ENCODE measurements at places on chromosomes 16 and 17.

DNA sequence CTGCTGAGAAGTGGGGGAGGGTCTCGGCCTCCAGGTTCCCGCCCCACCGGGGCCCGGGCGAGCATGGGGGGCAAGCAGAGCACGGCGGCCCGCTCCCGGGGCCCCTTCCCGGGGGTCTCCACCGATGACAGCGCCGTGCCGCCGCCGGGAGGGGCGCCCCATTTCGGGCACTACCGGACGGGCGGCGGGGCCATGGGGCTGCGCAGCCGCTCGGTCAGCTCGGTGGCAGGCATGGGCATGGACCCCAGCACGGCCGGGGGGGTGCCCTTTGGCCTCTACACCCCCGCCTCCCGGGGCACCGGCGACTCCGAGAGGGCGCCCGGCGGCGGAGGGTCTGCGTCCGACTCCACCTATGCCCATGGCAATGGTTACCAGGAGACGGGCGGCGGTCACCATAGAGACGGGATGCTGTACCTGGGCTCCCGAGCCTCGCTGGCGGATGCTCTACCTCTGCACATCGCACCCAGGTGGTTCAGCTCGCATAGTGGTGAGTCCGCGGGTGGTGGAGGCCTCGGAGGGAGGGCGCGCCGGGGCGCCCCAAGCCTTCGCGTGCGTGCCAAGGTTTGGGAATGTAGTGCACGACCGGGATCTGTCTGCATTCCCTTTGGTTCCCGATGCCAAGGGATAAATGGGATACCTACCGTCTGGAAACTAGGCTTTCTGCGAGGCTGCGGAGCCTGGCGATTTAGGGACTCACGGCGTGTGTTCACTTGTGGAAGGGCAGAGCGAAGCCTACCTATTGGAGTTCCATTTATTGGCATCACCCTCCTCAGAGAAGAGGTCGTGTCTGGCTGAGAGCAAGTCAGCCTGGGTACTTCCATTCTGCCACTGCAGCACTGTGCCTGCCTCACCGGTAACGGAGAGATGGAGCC lies 1.0 kb downstream of the ZNRF1 start:
- peak; percentile 60 for DNase-seq

DNA sequence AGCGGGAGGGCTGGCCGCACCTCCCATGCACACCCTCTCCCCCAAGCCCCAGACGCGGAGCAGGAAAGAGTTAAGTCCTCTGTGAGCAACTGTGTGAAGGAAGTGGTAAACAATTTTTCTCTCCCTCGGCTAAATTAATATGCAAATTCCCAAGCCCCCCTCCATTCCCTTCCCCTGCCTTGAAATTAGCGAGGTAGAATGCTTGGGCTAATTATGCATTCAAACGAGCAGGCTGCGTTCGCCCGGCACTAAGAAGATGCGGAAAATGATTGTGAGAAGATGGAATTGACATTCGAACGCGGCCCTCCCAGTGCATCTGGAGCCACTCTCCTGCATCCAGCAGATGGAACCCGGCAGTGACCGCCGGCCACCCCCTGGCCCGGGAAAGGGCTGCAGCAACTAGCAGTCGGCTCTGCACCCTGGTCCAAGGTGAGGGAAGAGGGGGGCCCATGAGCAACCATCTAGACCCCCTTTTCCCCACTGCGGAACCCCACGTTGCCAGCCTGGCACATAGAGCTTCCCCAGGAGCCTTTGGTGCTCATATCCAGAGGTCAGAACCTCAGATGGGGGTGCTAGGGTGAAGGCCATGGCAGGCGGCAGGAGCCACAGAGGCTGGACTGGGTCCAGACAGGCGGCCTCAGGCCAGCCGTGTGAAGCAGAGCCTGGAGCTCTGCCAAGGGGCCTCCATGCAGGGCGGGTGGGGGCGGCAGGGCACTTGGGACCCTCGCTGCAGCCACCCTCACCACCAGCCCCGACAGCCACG lies 49.1 kb upstream of the ACSF3 start:
- DNase-seq, result no peak

DNA sequence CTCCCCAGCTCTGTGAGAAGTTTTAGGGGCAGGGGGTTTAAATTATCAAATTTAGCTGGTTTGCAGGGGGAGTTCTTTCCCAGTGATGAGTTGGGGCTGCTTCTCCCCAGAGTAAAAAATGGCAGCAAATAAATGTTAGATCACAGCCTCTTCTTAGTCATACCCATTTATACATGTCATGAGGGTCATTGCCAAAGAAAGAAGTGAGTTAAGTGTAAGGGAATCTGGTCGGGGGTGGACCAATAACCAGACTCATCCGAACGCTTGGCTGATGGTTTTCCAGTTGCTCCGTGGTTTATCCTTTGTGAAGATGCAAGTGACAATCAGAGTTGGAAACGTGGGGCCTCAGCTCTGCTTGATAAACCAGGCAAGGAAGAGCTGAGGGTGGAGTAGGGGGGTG lies 87.1 kb downstream of the PLXDC1 start:
- DNase-seq, result peak; percentile 54

DNA sequence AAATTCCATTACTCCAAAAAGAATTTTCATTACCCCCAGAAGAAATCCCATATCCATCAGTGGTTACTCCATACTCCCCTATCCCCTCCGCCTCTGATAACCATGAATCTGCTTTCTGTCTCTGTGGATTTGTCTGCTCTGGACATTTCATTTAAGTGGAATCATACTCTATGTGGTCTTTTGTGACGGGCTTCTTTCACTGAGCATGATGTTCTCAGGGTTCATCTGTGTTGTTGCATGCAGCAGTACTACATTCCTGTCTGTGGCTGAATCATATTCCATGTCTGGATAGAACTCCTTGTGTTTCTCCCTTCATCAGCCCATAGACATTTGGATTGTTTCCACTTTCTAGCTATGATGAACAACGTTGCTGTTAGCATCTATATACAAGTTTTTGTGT lies 59.5 kb upstream of the IRX3 start:
- peak; percentile 2 for DNase-seq

DNA sequence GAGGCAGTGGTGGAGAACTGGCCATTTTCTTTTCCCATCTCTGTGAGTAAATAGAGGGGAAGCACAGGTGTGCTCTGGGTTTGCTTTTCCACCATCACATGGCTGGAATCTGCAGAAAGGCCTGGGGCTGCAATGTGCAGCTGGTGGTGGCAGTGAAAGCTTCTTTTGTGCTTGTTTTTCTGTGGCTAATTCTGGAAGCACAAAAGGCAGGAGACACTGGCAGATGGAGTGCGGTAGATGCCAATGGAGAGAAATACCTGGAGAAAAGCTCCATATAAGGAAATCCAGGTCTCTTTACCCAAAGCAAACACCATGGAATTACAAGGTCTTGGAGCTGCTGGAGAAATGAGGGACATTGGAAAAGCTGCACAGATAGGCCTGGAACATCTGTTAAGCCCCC lies 146.9 kb downstream of the HAPSTR1 start:
- no peak for DNase-seq

GRCh38 chr16:57476546-57477410 lies 9.5 kb downstream of the DOK4 start:
- DNase-seq, result no peak

DNA sequence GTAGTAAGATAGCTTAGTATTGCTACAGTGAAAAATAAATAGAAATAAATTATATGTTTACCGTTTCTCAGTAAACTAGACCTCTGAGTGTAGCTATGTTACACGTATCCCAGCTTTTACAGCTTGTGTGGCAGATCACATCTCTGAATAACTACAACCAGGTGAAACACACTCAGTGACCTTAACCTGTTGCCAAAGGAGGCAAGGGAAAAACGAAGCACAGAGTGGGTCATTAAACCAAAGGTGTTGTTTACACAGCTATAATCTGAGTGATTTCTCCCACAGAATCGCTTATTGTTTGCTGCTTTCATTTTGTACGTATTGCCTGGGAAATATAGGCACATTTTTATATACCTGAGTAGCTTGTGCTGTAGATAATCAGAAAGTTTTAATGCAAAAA lies 688.2 kb upstream of the KIF2B start:
- DNase-seq, result no peak

DNA sequence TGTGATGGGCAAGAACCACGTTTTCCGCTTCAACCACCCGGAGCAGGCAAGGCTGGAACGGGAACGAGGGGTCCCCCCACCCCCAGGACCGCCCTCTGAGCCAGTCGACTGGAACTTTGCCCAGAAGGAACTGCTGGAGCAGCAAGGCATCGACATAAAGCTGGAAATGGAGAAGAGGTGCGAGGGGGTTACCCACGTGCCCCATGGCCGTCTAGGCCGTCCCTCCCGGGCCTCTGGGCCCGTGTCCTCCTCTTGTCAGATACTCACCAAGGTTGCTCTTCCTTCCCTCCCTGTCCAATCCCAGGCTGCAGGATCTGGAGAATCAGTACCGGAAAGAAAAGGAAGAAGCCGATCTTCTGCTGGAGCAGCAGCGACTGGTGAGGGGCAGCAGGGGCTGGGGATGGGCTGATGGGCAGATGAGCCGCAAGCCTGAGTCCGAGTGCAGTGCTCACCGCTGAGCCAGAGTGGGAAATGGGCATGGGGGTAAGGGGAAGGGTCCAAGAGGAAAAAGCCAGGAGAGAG lies 14.7 kb downstream of the SLC52A1 start:
- no peak for DNase-seq

DNA sequence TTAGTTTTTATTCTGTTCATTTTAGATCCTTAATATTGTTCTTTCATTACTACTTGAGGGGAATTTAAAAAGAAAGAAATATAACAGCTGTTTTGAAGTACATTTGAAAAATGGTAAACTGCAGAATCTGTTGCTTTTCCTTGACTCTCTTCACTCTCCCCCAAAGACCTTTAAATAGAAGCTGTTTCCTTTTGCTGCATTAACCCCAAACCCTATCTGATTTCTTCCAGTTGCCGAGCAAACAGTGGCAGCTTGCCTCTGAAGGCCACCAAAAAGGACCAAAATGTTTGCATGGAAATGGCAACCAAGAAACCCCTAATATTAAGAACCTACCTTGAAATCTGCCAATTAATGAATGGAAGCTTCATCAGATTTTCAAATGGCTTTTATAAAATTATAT lies 37.1 kb downstream of the PRKCA start:
- no peak for DNase-seq

DNA sequence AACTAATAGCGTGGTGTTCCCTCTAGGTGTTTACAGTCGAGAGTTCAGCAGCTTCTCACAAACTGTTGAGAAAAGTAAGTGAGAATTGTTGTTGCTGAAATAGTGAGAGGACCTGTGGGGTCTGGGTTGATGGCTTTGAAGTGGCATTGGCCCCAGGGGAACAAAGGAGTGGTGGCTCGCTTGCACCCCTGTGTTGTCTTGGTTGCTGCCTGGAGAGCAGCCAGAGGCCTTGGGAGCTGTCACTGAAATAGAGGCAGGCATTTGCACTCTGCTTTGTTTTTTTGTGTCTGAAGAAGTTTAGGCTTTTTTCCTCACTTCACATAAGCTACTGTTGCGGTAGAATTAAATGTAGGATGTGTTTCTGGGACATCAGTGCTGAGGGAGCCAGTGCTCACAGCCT lies 36.8 kb downstream of the PRMT7 start:
- no peak for DNase-seq

GRCh38 chr16:62913333-62913732 lies 877.1 kb upstream of the CDH8 start:
- DNase-seq, result no peak

DNA sequence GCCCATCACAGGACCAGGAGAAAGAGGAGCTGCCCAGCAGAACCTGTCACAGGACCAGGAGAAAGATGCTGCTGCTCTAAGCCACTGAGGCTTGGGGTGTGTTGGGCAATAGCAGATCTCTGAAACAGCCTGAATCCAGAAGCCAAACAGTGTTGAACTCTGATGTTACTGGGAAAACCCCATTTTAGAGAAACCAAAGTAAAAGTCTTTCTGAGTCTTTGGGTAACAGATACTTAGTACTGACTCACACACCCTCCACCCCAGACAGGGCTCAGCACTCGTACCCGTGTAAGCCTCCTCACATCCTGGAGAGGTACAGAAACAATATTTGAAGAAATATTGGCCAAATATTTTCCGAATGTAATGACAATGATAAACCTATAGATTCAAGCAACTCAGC lies 82.8 kb upstream of the GNG13 start:
- no peak for DNase-seq

DNA sequence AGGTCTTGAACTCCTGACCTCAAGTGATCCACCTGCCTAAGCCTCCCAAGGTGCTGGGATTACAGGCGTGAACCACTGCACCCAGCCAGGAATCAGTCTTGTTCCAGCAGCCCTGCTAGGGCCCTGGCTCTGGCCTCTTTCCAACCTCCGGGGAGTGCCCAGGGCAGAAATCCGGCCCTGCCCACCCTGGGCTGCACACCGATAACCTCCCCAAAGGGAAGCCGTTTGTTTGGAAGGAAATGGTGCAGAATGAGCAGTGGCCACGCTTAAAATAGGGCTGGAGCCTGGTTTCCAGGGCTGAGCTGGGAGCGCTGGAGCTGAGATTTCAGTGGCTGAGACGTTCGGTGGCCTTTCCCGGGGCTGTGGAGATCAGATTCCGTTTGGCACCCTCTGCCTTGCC lies 17.8 kb upstream of the EMP2 start:
- no peak for DNase-seq

DNA sequence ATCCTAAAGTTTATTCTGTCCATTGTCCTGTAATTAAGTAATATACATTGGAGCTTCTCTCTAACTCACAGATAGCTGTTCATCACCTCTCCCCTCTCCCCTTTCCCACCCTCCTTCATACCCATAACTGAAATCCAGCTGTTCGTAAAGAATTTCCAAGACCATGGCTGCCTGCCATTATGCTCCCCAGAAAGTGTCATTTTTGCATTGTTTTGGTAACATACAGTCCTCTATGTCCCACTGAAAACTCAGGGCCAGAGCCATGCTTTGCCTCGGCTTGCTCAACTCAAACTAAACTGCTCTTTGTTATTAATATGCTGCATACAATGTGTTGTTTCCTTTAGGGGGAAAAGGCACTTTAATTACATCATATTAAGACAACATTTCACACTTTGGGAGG lies 132.0 kb downstream of the MRTFB start:
- no peak for DNase-seq

GRCh38 chr17:80261159-80261894 lies 675 bp downstream of the RNF213 start:
- peak; percentile 43 for DNase-seq

DNA sequence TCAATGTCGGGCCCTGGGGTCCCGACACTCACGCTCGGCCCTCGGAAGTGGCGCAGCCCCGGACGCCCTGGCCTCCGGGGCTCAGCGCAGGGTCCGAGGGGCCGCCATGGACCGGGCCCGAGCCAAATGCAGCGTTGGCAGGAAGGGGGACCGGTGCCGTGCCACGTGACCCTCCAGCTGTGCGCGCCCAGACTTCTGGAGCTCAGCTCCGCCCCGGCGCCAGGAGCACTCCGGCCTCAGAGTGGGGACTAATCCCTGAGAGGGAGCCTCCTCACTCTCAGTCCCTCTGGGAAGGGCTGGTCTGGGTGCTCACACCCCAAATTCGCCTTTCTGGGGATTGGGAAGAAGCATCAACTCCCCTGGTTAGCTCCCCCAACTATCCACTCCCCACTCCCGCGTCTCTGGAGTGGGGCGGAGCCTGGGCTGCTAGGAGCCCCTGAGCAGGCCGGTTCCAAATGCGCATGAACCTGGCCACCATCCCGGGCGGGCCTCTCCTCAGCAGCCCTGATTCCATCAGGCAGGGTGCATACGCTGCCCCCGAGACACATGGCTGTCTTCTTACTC lies at the start of gene B3GNT9:
Gene B3GNT9 (minus strand): TSS at position 166 of the 564 bp plus-strand sequence. CDS start 513 bp downstream, outside the sequence.
- peak; percentile 59 for DNase-seq

- no peak for DNase-seq
Measured at GRCh38 chr17:77437017-77437416, 296.2 kb downstream of the SEC14L1 start.
